ENCODE measurements at places on chromosomes 5 and 9.

DNA sequence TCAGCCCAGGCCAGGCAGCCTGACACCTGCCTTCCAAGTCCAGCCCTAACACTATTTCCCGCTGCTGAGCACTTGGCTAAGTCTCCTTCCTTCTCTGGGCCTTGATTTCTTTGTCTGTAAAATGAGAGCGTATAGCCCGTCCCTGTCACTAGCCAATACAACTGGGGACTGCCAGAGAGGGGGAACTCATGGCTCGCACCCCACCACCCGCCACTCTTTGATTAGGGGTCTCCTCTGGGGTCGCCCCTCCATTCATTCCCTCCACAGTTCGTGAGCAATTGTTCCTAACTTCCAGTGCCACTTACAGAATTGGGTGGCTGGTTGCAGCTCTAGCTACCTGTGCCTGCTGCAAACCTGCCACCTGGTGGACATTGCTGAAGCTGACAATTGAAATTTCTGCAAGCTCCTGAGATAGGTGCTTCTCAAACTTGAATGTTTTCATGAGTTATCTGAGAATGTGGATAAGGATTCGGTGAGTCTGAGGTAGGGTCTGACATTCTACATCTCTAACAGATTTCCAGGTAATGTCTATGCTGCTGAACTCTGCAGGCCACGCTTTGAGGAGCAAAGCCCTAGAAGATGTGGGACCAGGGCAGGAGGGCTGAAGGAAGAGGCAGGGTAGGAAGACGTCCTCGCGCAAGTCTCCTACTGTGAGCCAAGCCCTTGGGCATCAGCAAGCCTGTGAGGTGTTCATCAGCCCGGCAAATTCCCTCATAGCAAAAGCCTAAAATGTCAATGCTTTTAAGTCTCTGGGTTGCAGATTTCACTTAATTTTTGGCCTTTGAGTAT, 13.3 kb upstream of the RECK start:
- DNase-seq, result peak; percentile 83

GRCh38 chr5:14034963-14035362, 90.5 kb upstream of the DNAH5 start:
- no peak for DNase-seq

DNA sequence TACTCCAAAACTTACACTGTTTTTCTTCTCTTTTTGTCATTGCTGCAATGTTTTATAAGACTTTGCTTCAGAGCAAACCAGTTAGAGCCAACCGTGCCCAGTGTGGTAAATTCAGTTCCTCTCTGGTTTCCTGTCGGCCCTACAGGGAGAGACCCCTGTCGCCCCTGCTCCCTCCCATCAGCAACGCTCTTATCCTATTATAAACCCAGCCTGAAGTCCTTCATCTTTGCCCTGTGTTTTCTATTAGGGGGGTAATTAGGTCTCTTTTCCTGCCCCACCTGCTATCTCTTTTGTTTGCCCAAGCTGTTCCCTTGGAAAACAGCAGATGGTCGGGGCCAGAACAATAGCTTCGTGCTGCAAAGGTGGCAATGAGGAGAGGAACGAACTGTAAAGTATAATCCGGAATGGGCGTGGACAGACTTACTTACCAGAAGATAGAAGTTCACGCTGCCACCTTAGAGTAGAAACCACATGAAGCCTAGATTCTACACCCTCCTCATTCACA, 21.4 kb upstream of the OTULINL start:
- DNase-seq, result no peak

DNA sequence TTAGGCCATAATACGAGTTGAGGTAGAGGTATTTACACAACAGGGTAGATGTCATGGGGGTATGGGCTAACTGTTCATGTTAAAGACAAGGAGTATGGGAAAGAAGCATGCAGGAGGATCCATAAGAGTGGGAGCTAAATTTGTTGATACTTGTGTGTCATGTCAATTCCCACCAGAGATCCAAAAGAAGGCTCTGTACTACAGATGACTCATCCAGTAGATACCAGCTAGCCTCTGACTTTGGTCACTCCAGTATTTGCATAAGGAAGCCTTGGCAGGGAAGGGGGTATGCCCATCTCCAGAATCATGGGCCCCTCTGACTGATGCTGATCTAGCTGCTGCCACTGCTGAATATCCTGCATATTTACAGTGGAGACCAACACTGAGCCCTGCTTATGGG, 743.7 kb upstream of the GRAMD2B start:
- no peak for DNase-seq

DNA sequence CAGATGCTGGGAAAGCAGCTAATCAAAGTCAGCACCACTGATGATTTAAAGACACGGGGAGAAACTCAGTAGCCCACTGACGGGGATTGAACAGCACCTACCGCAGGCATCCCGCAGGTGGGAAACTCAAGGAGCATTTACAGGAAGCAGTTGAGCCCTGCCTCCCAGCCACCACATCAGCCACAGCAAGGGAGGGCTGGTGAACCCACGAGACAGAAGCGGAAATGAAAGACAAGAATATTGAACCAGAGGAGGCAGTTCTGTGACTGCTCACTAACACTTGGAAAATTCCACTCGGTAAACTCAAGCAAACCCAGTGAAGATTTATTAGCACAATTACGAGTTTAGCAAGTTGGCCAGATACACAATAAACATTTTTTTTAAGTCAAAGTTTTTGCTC, 10.6 kb upstream of the FAM163B start:
- DNase-seq, result peak; percentile 69

DNA sequence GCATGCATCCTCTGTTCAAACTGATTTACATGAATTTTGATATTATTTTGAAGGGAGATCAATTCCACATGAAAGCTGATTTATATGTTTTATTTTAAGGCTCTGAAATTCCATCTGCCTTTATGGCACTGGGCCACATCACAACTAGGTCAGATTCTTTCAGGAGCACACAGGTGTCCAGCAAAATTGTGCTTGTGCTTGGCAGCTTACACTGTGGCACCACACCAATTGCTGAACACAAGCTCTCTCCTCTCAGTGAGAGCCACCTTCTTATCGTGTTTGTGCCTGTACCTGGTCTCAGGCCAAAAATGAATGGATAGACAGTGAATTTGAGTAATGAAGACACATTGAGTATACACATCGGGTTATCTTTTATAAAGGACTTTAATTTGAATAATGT, 200.4 kb downstream of the CDH10 start:
- no peak for DNase-seq

GRCh38 chr5:178793151-178793550, 62.7 kb upstream of the ZNF354A start:
- DNase-seq, result peak; percentile 38

DNA sequence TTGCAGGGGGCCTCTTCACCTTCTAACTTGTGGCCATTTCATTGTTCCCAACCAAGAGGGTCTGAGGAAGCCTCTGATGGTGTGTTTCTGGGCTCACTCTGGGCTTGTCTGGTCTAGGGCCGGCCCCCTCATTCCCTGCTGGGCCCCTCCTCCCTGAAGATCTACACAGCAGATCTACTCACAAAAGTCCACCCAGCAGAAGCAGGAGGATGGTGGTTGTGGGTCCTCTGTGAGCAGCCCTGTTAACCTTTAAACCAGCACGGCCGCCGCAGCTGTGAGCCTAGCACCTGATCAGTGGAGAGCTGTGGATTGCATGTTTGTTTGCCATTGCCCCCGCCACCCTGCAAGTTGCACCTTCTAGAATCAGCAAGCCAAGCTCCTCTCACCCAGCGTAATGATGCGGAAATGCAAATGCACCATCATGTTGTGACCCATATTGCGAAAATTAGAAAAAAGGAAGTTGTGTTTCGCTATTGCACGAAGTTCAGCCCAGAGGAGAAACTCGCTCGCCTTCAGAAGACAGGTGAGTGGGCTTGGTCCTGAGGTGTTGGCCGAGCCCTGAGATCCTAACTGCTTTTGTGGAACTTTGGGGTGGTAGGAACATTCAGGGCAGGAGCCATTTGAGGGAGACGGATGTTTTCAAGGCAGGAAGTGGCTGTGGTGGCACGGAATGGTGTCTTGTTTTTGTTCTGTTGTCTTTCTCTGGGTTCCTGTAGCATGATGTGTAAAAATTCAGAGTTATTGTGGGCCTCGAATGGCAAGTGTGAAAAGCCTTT, 16.7 kb downstream of the FGD3 start:
- DNase-seq, result peak; percentile 96

GRCh38 chr5:73443829-73444498, 4.6 kb downstream of the FOXD1 start:
- DNase-seq, result no peak

DNA sequence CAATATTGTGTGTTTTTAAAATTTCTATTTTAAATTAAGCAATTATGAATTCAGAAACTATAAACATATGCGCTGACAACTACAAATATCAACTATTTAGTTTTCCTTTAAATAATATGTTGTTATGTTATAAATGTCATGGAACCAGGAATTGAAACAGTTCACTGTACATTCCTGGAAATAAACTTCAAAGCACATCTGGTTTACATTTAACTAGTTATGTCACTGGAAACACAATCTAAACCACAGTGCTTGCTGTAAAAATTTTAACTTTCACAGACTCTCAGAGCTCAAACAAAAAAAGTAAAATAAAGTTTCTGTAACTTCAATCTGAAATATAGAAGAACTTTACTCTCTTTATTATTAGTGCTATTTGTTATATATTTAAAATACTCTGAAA, 179.2 kb downstream of the FBN2 start:
- DNase-seq, result no peak

DNA sequence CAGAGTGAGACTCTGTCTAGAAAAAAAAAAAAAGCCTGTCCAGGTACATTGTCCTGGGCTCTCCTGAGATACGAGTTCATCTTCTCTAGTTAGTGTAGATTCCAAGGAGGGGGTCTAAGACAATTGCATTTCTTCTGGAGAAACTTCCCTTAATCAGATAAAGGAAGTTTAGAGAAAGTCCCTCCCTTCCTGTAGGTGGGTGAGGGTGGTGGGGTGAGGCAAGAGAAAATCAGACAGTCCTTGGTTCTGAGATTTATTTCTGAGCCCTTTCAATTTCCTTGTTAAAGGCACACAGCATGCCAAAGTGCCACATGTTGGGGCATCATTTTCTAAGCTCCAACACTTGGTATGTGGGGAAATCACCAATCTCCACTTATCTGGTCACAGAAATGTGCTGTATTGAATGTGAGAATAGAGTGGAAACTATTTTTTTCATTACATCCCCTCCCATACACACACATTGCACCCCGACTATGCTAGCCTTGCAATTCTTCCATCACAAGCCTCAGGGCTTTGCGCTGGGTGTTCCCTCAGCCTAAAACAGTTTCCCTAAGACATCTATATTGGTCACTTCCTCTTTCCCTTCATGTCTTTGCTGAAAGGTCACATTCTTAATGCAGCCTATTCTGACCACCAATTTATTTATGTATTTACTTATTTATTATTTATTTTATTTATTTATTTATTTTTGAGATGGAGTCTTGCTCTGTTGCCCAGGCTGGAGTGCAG, 5.1 kb upstream of the TUT7 start:
- no peak for DNase-seq

- no peak for DNase-seq
These were observed 119.5 kb downstream of the SYK start for GRCh38 chr9:90921104-90921503.

GRCh38 chr5:125130591-125130990, 384.2 kb upstream of the ZNF608 start:
- no peak for DNase-seq

GRCh38 chr5:52375969-52376368, 411.7 kb upstream of the ITGA1 start:
- DNase-seq, result no peak

GRCh38 chr5:94103514-94104245, 362.3 kb upstream of the POU5F2 start:
- no peak for DNase-seq

DNA sequence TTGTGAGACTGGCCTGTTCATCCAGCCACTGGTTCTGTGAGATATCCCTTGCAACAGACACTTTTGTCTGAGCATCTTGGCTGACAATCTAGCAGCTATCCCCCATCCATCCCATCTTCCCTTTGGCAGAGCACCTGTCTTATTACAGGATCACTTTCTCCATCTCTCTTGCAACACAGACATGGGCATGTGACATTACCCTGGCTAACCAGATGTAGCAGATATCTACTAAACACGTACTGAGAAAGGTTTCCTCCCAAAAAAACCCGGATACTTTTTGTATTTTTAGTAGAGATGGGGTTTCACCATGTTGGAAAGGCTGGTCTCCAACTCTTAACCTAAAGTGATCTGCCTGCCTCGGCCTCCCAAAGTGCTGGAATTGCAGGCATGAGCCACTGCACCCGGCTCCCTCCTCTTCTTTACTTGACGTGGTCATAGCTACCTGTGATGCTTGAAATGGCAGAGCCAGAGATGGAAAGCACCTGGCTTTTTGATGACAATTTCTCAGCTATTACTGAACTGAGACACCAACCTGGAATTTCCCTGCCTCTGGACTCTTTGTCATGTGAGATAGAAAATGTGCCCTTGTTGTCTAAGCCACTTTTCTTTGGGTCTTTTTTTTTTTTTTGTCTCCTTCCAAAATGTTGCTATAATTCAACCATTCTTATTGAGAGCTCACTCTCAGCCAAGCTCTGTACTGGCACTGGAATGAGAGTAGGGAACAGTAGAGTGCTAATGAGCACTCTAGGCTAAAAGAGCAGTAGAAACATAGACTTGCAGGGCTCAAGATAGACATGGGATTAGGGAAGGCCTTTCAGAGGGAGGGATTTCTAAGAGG, 32.6 kb downstream of the FNBP1 start:
- DNase-seq, result peak; percentile 48

- DNase-seq, result no peak
These were observed 594.0 kb downstream of the HINT1 start for GRCh38 chr5:130571076-130571475.

GRCh38 chr5:142390334-142390733, 65.5 kb upstream of the SPRY4 start:
- no peak for DNase-seq

DNA sequence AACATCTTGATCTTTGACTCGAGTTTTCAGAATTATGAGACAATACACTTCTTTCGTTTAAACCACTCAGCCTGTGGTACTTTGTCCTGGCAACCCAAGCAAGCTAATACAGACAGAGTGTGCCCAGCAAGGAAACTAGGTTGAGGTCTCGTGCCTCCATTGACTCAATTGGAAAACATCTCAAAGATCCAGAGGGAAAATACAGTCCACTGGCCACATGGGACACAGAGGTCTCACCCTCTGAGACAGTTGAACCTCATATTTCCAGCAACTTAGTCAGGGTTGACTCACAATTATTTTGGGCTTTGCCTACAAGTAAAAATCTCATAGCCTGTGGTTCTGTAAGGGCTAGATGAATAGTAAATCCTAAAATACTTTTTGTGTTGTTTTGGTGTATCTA, 631.5 kb downstream of the MTRR start:
- DNase-seq, result no peak

DNA sequence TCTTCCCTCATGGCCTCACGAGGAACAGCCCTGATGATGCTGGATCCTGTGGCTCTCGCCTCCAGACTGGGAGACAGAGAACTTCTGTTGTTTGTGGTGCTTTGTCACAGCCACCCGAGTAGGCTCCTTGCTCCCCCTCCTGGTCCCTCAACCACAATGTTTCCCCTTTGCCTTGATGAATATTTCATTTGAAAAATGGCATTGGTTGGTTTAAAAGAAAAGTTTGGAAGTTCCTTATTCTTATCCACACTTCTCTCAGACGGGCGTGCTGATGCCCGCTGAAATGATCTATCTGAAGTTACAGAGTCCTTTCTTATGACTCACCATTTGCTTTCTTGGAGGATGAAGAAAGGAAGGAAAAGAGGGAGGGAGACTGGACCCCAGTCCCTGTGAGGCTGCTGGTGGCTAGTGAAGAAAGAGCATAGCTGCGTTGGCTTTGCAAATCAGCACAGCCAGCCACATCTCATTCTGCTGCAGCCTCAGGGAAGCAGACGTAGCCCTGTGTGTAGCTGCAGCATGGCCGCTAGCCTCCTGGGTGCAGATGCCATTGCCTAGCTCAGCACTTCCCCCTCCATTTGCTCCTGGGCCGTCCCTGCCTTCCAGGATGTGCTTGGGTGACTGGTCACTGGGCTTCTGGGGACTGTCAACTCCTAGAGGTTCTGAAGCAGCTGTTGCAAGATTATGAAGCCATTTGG, 185.9 kb downstream of the ERCC6L2 start:
- peak; percentile 37 for DNase-seq
